Activated CD4-positive, alpha-beta T cell treated with anti-CD3 and anti-CD28 coated beads for 4 hours (primary cell): ENCODE measurements at places on chromosomes 6 and 20.

DNA sequence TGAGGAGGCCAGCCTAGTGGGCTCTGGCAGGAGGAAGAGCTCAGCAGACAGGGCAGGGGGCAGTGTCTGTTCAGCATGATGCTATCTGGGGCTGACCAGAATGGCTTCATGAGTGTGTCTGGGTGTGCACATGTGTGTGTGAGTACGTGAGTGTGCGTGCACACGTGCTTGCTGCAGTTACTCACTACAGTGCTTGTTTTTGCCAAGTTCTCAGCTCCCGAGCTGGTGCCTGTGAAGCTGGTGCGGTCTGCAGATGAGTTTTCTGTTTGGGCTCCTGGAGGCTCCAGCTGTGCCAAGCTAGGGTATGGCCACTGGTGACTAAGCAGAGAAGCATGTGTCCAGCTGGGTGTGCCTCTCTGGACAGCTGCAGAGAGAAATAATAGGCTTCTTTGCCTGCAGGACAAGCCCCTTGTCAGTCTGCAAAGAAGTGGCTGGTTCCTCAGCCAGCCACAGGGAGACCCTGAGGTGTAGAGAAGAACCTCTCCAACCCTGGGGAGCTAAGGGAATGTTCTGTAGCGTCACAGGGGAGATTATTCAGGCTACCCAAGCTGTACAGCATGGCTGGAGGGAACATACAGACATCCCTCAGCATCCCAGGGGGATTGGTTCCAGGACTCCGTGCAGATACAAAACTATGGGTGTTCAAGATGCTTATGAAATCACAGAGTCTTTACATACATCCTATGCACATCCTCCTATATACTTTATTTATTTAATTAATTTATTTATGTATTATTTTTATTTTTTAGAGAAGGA lies 40.2 kb upstream of the FAM50B start:
- no peak for DNase-seq

DNA sequence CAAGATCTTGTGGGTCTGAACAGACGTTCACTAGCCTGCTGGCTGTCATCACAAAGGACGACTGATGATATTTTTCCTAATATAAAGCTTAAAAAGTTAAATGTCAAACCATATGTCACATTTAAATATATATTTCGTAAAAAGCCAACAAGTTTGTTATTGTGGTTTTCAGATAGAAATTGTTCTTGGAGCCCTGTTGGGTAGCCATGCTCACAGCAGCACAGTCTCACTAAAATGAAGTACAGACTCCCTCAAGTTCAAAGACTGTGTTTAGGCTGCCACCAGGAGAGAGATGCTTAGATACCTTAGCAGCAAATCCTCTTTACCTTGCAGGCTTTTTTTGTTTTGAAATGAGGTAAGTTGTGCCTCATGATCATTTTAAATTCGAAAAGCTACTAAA lies 17.8 kb downstream of the EEF1E1 start:
- DNase-seq = no peak

DNA sequence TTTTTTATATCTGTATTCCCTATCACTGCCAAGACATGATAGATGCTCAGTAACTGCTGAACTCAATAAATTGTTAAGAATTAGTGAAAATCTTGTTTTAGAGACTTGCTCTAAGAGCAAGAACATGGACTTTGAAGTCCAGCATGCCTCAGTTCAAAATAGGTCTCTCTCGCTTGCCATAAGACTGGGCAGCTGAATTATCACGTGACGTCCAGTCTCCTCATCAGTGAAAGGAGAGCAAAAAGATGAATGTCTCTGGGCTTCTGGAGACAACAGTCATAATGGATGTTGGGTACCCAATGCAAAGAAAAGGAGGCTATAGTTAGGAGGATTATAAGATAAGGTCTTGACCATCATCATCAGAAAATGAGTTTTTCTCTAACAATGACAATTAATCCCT lies 82.1 kb downstream of the IYD start:
- DNase-seq = no peak

- no peak for DNase-seq
These were observed 46.6 kb upstream of the UST start for GRCh38 chr6:148700047-148700715.

DNA sequence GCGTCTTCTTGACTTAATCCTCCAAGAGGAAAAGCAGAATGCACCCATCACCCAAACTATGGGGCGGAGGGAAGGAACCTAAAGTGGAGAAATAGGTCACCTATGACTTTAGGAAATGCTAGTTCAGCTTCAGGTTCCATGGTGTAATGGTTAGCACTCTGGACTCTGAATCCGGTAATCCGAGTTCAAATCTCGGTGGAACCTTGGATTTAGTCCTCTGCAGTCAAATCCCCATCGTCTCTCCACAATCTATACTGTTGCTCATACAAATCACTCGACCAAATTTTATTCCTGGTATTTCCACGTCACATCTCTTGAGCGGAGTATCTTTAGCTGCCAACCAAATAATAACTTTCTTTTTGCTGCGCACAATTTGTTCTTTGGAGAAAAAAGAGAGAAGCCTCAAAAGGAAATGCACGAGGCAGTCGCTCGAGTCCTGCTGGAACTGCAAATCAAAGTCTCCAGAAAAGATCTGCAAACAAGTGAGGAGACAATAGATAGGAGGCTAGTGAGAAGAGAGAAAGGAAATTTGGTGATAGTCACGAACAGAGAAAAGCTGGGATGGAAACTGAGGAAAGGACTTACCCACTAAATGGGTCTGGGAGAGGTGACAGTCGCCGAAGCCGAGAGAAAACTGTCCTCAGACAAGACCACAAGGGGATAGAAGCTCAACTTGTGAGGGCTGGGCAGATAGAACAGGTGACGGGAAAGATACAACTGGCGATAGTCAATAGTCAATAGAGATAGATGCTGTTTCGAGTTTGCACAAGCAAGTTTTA lies 16.6 kb downstream of the POM121L2 start:
- DNase-seq = no peak

- no peak for DNase-seq
These were observed 5.9 kb upstream of the UNC93A start for GRCh38 chr6:167285077-167285770.

- no peak for DNase-seq
These were observed 18.4 kb upstream of the AKAP7 start for GRCh38 chr6:131116755-131117360.

DNA sequence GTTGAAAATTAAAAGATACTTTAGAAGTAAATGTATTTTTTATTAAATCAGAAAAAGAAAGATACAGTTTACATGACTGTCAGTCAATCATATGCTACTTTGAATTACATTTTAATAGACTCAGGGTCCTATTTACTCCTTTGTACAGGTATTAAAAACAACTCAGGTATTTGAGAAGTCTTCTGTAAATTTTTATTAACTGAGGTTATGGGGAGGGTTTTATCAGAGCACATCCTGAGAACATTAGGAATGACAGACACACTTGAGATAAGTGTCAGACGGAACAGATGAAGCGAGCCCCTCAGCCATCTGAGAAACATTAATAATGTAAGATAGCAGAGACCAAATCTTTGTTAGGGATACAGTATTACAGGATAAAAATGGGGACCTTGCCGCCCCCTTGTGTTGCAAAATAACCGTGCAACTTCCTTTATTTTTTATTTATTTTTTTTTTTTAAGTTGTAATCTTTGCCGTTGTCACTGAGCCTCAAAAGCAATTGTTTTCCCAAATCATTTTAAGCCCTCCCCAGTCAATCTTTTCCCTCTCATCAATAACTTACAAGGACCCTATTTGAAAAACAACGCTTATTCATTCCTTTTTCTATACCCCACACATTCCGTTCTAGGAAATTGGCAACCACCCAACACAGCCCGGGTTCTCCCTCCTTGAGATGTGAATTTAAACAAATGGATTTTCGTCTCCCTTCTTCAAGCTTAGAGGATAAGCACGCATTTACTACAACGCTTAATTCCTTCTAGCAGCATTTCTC lies 126.7 kb downstream of the BCAS1 start:
- DNase-seq = peak; percentile 41

- no peak for DNase-seq
These were observed 3.7 kb upstream of the SIRPA start for GRCh38 chr20:1891263-1892118.

DNA sequence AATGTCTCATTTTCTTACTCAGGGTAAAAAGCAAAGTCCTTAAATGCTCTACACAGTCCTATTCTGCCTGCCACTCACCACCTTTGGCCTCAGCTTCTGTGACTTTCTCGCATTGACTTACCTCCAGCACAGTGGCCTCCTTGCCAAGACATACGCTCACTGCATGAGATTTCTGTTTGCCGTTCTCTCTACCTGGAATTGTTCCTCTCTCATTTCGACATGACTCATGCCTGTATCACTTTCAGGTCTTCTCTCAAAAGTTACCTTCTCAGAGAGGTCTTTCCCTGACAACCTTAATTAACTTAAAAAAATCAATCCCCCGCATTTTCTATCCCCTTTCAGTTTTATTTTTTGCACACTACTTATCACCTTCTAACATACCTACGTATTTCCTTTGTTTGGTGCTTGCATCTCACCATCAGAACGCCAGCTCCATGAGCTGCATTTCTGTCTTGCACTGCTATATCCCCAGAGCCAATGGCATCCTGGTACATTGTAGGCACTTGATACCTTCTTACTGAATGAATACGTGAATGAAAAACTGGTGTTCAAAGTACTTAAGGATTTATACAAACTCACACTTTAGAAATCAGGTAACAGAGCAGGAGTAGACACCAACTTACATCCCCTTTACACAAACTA lies 24.5 kb downstream of the TENT5A start:
- no peak for DNase-seq

DNA sequence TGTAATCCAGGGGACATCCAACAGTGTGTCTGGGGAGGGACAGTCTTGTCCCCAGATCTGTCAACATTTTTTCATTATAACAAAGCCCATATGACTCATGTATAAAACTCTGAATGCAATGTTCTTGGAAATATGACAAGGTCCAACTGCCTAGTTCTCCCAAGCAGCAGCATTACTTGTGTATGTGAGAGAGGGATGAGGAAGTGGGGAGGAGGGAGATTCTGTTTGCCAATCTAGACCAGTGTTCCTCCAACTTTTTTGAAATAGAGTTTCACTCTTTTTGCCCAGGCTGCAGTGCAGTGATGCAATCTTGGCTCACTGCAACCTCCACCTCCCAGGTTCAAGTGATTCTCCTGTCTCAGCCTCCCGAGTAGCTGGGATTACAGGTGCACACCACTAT lies 394.8 kb downstream of the DHX35 start:
- DNase-seq = no peak

GRCh38 chr6:156650896-156651390 lies 126.2 kb upstream of the ARID1B start:
- no peak for DNase-seq

GRCh38 chr6:42689371-42689770 lies 33.0 kb downstream of the PRPH2 start:
- no peak for DNase-seq

GRCh38 chr6:11172501-11173327 lies 59.8 kb downstream of the NEDD9 start:
- DNase-seq = peak; percentile 67

GRCh38 chr6:47780510-47781356 lies 1.1 kb upstream of the OPN5 start:
- DNase-seq = peak; percentile 5

- no peak for DNase-seq
These were observed 34.9 kb downstream of the GSTA2 start for GRCh38 chr6:52728394-52728793.

DNA sequence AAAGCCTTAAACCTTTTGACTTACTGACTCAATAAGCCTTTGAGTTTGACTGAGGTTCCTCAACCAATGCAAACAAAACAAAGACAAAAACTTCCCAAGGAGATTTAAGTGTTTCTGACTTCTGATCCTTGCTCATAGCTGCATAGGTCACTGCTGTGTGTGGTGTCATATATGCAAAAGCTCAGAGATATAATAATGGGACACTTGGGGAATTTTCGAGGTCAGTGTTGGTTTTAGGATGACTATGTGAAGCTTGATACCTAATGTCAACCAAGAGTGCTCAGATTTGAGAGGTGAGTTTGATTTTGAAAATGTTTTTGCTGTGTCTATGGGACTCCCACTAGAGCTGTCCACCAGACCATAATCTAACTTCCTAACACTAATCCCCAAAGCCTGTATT lies 26.2 kb downstream of the ZKSCAN8 start:
- no peak for DNase-seq

GRCh38 chr6:44243345-44243744 lies 3.6 kb upstream of the HSP90AB1 start:
- DNase-seq = no peak

- DNase-seq = no peak
These were observed 26.8 kb upstream of the EDN1 start for GRCh38 chr6:12263403-12263802.

DNA sequence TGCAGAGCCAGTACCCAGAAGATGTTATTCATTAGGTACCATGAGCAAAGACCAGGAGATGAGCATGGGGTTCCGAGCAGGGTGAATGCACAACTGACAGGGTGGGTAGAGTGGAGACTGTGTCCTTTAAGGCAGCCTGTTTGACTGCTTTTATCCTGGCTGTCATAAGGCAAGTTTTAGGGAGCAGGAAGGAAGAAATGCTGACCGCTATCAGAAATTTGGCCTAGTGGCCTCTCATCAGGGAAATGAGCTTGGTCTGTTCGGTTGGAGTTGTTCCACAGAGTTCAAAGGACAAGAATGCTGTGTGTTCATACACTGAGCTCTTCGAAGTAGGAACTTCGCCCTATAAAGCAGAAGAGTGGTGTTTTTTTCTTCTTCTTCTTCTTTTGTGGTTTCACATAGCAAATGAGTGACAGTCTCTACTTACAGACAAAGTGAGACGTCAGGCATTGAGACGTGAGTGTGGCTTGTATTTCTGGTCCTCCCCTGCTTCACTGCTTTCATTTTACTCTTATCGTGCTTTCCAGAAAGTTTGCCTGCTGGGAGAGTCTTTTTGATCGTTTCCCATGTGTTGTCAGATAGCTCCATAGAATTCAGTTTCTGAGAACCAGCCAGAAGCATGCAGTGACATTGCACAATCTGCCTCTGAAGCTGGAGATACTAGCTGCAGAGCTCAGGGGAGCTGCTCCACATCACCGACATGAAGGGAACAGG lies at the start of gene CASS4:
Gene CASS4, plus strand, starts transcription at position 502 of the 714 bp plus-strand sequence. Its CDS starts 199 bp downstream, at position 701.
- no peak for DNase-seq

- DNase-seq = no peak
These were observed 506.9 kb downstream of the LMBRD1 start for GRCh38 chr6:69289689-69290495.

GRCh38 chr6:27318973-27319372 lies 6.9 kb upstream of the POM121L2 start:
- no peak for DNase-seq

DNA sequence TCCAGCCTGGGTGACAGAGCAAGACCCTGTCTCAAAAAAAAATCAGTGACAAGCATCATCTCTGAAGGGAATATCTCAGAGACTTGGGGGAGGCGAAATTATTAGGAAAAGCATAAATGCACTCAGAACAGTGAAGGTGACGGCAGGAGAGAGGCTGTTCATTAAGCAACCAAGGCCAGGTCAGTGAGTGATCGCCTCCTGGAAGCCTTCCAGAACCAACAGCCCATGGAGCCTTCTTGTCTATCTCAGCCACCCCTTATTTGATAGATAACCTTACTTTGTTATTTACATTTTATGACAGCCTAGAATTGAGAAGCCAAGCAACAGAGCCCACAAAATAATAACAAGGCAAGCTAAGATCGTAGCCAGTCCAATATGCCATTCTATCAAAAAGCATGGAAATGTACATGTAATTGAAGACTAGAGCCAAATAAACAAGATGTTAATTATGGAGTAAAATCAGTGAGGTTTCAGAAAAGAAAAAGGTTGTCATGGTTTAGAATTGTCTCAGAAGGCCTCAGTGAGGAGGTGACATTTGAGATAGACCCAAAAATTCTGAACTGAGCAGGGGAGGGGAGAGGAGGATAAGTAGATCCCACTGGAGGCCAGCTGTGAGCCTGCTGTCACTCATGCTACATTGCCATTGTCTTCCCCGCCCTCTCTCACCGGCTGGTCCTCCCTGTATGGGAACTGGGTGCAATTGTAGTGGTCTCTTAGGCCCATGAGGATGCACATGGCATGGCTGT lies 17.8 kb downstream of the BNIP5 start:
- DNase-seq = no peak
